SJSA1 (cell line): ENCODE measurements at places on chromosomes 12 and 14. TPM values are rescaled to one million over a fixed set of nuclear protein-coding genes. Genes with fewer than 3 reads are reported as not detected.
A peak's percentile ranks its signal among the peaks of the same experiment; 100 is the strongest.

- no peak for DNase-seq
Measured at GRCh38 chr12:70317781-70318180, 48.3 kb upstream of the KCNMB4 start.

GRCh38 chr12:11749943-11750690 is 100.6 kb downstream of the ETV6 start:
- DNase-seq, result no peak

COX8C gene
- not detected in 2 replicates for total RNA-seq

NRXN3 gene
- total RNA-seq, result 1.0 and 6.5 TPM in 2 replicates

GRCh38 chr12:116325336-116325664 is 47.8 kb upstream of the MED13L start:
- DNase-seq, result no peak

DHRS2 gene
- total RNA-seq, result 0.21 and 1.2 TPM in 2 replicates

NINJ2 gene
- total RNA-seq, result not detected in 2 replicates

GRCh38 chr12:85630851-85631250 is 205.4 kb downstream of the RASSF9 start:
- no peak for DNase-seq

- no peak for DNase-seq
Measured at GRCh38 chr12:6202304-6202703, 2.1 kb downstream of the CD9 start.

RTL1 gene
- not detected in 2 replicates for total RNA-seq

TRIP11 gene
- total RNA-seq, result 16.0 and 25.0 TPM in 2 replicates

- DNase-seq, result no peak
Measured at GRCh38 chr12:78802593-78802992, 62.0 kb upstream of the SYT1 start.

DNA sequence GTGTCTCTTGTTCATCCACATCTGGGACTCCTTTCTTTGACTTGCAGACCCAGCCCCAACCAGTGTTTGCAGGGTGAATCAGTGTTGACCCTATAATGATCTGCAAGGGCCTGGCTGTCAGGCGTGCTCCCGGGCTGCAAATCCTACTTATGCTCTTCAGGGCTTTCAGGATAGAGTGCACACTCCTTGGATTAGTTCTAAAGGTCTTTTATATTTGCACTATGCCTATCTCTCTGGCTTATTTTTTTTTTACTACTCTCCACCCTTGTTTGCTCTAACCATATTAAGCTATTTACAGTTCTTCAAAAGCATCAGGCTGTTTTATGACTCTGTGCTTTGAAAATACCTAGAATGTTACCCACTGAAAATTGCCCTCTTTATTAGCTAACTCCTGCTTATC is 4.3 kb upstream of the PRICKLE1 start:
- DNase-seq, result no peak

DNA sequence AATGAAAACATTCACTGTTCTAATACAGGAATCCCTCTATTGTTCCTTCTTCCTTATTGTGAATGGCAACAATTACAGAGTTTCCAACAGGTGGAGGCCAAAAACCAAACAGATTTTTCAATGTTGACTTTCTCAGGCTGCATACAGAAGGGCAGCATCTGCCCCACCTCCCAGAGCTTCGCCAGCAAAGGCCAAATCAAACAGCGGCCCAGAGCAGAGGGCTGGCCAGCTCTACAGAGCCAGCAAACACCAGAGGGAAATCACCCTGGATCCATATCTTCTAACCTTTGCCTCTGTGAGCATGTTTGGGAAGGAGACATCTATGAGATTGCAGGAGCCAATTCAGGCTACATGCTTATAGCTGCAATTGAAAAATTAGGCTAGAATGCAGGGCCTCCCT is 4.4 kb upstream of the CRACR2A start:
- no peak for DNase-seq

DNA sequence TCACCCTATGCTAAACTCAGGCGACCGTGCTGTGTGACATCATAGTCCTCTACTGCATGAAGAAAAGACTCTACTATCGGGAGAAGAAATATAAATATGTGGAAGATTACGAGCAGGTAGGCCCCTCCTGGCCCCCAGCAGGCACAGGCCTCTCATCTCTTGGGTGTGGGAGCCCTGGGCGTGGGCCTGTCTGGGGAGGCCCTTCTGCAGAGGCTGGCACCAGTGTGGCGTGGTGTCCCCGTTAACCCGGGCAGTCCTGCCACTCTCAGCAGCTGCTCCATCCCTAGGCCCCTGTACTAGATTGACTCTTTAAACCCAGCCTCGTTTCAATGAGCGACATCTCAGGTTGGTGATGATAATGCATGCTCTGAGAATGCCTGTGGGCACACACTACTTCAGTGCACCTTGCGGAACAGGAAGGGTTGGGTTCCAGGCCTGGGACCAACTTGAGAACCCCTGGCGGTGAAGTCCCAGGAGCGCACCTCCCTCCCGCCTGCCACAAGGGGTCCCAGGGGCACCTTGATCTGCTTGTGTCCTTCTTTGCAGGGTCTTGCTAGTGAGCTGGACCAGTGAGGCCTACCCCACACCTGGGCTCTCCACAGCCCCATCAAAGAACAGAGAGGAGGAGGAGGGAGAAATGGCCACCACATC is 23.2 kb downstream of the P2RX4 start:
- no peak for DNase-seq

DNA sequence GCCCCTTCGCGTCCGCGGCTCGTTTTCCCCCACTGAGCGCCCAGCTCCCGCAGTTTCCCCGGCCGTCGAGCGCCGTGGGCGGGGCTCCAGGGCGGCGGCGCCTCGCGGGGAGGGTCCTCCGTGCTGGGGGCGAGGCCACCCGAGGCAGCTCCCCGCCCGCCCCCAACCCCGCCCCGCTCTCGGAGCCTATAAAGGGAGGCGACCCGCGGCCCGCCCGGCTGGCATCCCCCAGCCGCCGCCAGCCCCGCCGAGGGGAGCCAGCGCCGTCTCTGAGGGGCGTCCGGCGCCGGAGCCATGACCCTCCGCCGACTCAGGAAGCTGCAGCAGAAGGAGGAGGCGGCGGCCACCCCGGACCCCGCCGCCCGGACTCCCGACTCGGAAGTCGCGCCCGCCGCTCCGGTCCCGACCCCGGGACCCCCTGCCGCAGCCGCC is at the start of gene TAMALIN:
Gene TAMALIN, plus strand, starts transcription at position 221 of the 432 bp plus-strand sequence. Its CDS starts 74 bp downstream, at position 295.
- DNase-seq, result peak; percentile 34

KRT71 gene
- not detected in 2 replicates for total RNA-seq

GRCh38 chr12:6507102-6507998 is 13.4 kb downstream of the NCAPD2 start:
- no peak for DNase-seq

DNA sequence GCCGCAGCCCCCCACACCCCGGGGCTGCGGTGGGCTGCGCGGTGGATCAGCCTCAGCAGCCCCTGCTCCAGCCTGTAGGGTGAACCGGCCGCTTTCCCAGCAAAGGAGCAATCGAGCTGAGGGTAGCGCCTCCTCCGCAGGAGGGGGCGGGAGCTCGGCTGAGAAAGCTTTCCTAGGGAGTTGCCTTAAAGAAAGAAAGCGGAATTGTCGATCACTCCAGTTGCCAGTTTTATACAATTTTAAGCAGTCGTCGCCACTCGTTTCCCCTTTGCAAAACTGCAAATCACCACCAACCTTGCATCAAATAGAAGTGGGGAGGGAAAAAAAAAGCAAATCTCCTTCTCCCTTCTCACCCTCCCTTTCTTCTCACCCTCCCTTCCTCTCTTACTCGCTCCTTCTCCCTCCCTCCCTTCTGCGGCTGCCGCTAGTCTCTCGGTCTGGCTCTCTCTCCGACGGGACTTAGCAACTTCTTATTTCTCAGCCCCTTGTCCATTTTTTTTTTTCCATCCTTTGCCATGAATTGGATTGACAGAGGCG is at the start of gene PDE3A:
Gene PDE3A, plus strand, starts transcription at position 424 of the 537 bp plus-strand sequence. CDS start 748 bp downstream, outside the sequence.
- DNase-seq, result peak; percentile 69

GRCh38 chr12:2461645-2462044 is 333.1 kb upstream of the FKBP4 start:
- no peak for DNase-seq

KRT79 gene
- total RNA-seq, result 0.08 and 1.1 TPM in 2 replicates

GRCh38 chr14:95488376-95489213 is 27.9 kb downstream of the SYNE3 start:
- DNase-seq, result no peak

NID2 gene
- 63.9 and 65.3 TPM in 2 replicates for total RNA-seq

SIX4 gene
- 4.2 and 5.3 TPM in 2 replicates for total RNA-seq

C12orf60 gene
- 0.53 and 1.4 TPM in 2 replicates for total RNA-seq

DNA sequence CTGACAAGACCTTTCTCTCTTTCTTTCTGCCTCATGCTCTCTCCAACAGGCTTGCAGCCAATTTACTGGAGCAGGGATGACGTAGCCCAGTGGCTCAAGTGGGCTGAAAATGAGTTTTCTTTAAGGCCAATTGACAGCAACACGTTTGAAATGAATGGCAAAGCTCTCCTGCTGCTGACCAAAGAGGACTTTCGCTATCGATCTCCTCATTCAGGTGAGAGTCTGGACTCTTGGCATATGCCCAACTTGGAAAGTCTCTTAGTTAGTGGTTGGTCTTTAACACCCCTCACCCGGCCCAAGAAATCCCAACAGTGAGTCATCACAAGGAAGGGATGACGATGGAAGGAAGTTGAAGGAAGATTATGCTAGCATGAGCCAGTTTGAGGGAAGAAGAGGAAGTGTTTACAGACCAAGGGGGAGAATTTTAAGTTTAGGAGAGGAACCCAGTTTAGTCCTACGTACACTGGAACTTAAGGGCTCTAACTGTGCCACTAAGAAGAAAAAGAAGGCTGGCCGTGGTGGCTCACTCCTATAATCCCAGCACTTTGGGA is 189.7 kb downstream of the ETV6 start:
- DNase-seq, result no peak

DNA sequence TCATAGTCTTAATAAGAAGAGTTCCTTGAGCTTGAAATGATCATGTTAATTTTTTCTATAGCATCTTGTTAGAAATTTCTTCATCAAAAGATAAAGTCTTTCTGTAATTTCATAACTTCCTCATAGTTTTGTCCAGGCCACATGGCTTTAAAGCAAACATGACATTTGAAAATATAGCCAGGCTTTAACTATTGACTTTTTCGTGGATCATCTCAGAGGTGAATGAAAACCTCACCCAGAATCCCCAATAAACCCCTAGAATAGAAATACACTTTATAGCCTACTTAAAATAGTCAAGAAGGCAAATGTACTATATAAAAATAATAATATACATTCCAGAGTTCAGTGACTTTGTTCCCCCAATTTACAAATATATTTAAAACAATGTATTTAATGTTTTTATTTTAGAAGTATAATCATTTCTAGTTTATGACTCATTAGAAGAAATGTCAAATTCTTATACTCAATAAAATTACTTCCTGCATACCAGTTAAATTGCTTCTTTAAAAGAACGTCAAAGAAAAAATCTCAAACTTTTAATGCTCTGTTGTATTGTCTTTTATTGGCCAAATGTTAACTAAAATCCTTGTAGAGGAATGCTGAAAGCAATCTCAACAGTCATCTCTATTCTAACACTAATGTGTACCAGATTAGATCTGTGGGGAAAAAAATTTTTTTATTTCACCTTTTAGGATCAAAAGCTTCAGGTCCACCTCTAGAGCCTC is 21.6 kb downstream of the EXOC5 start:
- DNase-seq, result peak; percentile 11

GRCh38 chr14:65588426-65589140 is 176.1 kb downstream of the FUT8 start:
- DNase-seq, result no peak

TMCC3 gene
- total RNA-seq, result 0.81 and 1.9 TPM in 2 replicates

SLC35F4 gene
- total RNA-seq, result not detected in 2 replicates

CLEC6A gene
- not detected in 2 replicates for total RNA-seq

GRCh38 chr12:68746572-68747180 is 700 bp downstream of the SLC35E3 start:
- peak; percentile 69 for DNase-seq

- no peak for DNase-seq
Measured at GRCh38 chr12:12885096-12885792, 6.1 kb upstream of the GPRC5A start.

- no peak for DNase-seq
Measured at GRCh38 chr14:52678591-52678990, 16.8 kb downstream of the ERO1A start.

DNA sequence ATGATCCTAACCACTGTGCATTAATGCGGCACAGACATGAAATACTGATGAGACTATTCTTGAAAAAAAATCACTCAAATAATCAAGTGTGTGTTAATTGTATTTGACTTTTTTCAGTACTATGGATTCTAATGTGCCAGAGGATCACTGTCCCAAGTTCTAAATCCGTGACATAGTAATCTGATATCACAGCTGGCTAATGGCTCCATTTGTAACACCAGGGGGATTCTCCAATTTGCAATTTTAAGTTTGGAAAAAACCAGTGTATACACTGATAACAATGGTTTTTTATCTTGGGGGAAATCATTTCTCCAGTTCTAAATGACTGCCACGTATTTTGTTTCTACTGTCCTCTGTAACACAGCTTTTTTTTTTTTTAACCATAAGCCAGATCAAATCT is 33.0 kb downstream of the MPHOSPH9 start:
- no peak for DNase-seq

KCNA1 gene
- total RNA-seq, result not detected in 2 replicates
